ENCODE measurements at places on chromosomes 5 and 9. TPM values are rescaled to one million over a fixed set of nuclear protein-coding genes. Genes with fewer than 3 reads are reported as not detected.

DNA sequence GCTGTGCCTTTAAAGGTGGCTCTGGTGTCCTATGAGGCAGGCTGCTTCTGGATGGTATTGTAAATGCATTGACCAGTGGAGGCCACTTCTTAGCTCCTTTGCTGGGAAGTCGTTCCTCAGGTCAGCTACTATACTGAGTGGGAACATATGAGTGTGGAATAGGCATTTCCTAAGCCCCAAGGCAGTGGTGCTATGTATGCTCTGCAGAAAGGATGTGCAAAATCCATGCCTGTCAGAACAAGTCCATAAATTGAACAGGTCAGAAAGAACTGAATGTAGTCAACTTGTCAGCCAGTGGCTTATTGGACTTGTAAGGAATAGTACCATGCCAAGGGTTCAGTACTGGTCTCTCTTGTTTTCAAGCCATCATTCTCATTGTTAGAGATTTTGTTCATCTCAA is 216.4 kb downstream of the CDH10 start:
- DNase-seq: no peak

DNA sequence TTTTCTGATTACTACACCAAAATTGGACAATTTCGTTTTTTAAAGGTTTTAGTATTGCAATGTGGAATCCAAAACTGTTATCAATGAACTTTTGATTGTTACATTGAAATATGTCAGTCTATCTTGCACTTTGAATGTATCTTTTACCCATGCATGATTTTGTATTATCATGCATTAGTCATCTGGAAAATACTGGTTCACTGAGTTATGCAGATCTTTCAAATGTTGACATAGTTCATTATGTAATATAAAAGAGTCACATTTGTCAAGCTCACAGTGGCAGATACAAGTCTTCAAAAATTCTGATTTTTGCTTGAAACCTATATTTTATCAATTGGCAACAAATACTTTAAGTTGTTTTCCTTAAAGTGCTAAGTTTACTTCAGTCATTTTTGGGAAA is 85.2 kb downstream of the NR3C1 start:
- no peak for DNase-seq

DNA sequence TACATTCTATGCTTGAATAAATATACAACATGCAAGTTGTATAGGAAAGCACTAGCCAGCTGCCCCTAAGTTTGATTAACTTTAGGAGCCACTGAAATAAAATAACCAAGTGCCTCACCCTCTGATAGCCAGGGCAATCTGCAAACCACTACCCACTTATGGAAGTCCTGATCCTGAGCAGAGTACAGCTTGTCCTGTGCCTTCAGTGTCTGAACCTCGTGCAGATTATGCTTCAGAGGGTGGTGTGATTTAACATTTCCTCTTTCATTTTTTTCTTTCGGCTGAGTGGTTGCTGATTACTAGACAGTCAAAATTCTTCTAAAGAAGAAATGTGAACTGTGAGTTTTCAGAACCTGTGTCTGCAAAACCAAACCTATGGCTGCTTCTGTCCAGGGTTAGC is 327.7 kb downstream of the PIK3R1 start:
- DNase-seq: no peak

- DNase-seq: no peak
Observed at GRCh38 chr5:154081246-154081645, 42.5 kb downstream of the MFAP3 start.

- DNase-seq: no peak
Observed at GRCh38 chr5:92560698-92561401, 1020.2 kb downstream of the NR2F1-AS1 start.

GRCh38 chr9:110180511-110181434 is 27.2 kb downstream of the C9orf152 start:
- DNase-seq: no peak

DNA sequence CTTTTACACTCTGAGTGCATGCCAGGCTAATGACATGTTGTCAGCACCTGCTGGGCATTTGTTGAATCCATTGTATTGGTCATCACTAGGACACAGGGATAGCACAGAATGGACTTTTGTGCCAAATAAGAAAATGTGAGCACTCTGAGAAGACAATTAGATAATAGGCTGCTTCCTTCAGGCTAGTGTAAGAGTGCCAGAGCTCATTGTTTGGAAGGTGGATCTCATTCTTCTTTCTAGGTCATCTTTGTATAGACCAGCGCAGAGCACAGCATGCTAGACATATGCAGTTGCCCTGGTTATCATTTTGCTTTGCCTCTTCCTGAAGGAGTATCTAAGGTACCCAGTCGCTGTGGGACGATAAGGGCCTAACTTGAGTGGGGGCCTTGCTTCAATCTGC is 493.4 kb upstream of the COX7C start:
- DNase-seq: no peak

- no peak for DNase-seq
Observed at GRCh38 chr5:34045996-34046395, 3.0 kb upstream of the C1QTNF3 start.

DNA sequence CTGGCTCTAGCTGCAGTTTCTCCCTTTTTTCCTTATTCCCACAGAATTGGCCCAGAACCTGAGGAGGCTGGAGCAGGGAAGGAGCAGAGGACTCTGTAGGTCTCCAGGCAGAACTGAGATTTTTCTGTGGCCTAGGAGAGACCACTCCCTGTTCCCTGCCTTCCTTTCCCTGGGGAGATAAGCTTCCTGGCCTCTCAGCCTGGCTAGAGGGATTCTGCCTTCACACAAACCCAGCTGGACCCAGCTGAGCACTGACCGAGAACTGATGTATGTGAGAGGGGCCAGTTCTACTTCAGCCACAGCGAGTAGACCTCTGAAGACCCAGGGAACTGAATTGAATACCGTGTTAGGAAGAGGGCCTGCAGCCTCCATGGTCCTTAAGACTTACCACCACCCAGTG is 48.0 kb downstream of the RUSC2 start:
- no peak for DNase-seq

GRCh38 chr9:120478208-120478607 is 101.8 kb downstream of the CDK5RAP2 start:
- no peak for DNase-seq

DNA sequence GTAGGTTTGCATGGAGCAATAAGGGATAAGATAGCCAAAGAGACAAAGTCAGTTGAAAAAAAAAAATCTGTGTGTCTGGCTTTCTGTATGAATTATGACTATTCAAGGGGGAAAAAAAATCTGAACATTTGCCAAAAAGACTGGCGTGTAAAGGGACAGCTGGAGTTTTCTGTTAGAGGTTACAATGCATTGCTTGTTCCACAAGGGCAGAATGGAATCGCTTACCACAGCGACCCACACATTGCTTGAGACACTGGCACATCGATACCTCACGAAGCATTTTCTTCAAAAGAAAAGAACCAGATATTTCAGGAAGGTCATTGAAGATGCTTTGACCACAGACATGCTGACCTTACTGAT is 327.8 kb downstream of the TMEM167A start:
- no peak for DNase-seq

DNA sequence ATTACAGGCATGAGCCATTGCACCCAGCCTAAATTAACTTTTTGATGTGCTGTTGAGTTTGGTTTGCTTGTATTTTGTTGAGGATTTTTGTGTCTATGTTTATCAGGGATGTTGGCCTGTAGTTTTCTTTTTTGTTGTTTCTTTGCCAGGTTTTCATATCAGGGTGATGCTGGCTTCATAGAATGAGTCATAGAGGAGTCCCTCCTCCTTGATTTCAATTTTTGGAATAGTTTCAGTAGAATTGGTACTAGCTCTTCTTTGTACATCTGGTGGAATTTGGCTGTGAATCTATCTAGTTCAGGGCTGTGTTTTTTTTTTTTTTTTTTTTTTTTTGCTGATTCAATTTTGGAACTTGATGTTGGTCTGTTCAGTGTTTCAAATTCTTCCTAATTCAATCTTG is 1164.3 kb upstream of the DMAC1 start:
- no peak for DNase-seq

DNA sequence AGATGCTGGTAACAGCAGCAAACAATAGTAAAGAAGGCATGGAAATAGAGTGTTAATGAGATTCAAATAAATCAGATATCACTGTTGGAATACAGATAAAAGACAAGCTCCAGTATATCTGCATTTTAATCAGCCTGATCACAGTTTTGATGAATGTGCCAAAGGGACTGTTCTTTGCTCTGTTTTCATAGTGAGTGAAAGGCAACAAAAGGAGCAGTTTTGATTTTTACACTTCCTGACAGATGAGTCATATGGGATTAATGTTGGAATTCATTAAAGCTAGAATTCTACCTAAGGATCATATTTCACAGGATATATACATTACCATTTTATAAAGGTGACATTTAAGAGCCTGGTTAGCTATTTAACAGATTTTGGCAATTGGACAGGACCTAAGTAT is 743.3 kb upstream of the PTPRD start:
- no peak for DNase-seq

GRCh38 chr5:178241688-178242231 is 9.2 kb upstream of the PHYKPL start:
- DNase-seq: no peak

GRCh38 chr9:33177639-33178038 is 10.5 kb upstream of the B4GALT1 start:
- no peak for DNase-seq

- DNase-seq: no peak
Observed at GRCh38 chr5:114734238-114734637, 372.4 kb downstream of the KCNN2 start.

GRCh38 chr9:120698766-120699165 is 15.5 kb downstream of the MEGF9 start:
- no peak for DNase-seq

Gene IL5
- 0.25 TPM for total RNA-seq

Gene AQP3
- total RNA-seq: 190 TPM

Gene WNT8A
- not detected for total RNA-seq

Gene IGIP
- total RNA-seq: 5.3 TPM

Gene HAVCR1
- 1.5 TPM for total RNA-seq

Gene POLE3
- total RNA-seq: 66.6 TPM

Gene SPATA31C1
- total RNA-seq: not detected

Gene ZNF454
- not detected for total RNA-seq

Gene SLCO6A1
- not detected for total RNA-seq

Gene DMGDH
- not detected for total RNA-seq

Data from activated CD4-positive, alpha-beta T cell treated with anti-CD3 and anti-CD28 coated beads, Interleukin-2, amount 10 ng/mL, durations not matched to agents 7 days and 5 days (primary cell).